ENCODE measurements at places on chromosomes 3 and 15.

DNA sequence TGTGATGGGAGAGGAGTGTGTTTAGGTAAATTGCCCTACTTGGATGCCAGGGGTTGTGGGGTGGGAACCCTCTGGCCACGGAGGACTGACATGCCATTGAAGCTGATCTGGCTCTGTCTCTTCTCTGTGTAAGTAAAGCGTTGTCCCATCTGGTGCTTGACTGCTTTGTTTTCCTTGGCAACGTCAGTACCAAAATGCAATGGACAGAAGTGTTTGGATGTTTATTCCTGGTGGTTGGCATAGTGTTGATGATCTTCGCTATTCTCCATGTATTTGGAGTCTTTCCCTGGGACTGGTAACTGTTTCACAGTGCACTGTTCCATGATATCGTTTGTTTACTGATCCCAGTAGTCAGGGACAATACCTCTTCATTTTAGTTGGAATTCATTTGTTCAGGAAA is 130.5 kb upstream of the MCTP2 start:
- DNase-seq: no peak

DNA sequence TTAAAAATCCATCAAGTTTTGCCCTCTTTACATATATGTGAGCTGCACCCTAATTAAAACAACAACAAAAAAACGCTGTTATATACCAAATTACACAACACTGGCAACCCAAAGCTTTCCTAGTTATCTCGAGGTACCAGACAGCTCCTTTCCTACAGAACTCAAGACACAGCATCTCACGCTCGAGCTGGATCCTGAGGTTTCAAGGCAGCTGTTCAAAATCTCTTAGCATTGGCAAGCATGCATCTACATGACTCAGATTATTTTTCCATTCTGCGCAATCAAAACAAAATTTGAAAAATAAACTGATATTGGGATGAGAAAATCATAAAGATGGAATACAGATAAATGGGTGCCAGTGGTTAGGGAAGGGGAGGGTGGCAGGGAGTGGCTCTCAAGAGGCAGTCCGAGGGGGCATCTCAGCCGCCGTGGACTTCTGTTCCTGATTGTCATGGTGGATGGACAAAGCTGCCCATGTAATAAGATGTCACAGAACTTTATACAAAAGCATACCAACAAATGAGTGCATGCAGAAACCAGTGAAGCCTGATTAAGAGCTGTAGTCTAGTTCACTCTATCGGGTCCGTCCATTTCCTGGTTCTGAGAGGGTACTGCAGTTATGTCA is 91.5 kb downstream of the ADAMTS17 start:
- DNase-seq: no peak

DNA sequence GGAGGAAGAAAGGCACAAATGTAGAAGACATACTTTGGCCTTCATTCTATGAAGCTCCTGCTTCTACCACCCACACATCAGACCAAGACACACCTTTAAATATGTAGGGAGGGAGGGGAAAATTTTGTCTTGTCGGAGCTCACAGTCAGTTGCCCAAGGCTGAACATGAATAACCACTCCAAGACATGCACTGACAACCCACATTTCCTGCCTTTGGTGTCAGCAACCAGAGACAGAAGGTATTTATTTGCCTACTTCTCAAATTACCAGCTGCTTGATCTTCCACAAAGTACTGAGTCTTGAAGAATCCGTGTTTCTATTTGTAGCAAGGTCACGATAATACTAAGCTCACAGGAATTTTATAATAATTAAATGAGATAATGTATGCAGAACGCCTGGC is 169.7 kb downstream of the KCNMB2 start:
- DNase-seq: no peak

DNA sequence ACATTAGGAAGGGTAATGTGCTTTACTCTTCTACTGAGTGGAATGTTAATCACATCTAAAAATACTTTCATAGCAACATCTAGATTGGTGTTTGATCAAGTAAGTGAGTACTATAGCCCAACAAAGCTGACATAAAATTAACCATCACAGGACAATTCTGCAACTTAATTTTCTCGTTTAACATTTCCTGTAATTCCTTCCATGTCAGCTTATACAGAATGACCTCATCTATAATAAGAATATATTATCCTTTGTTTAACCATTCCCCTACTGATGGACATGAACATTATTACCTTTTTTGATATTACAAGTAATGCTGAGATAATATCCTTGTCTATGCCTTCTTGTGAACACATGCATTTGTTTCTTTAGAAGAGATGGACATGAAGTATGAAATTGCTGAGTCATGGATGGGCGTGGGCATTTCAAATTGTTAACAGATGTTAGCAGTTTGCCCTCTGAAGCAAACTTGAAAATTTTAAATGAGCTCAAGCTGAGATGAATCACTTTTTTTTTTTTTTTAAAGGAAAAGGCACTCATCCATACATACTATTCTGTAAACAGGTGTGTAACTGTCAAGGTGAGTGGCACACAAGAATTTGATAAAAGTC is 85.1 kb downstream of the OXNAD1 start:
- no peak for DNase-seq

DNA sequence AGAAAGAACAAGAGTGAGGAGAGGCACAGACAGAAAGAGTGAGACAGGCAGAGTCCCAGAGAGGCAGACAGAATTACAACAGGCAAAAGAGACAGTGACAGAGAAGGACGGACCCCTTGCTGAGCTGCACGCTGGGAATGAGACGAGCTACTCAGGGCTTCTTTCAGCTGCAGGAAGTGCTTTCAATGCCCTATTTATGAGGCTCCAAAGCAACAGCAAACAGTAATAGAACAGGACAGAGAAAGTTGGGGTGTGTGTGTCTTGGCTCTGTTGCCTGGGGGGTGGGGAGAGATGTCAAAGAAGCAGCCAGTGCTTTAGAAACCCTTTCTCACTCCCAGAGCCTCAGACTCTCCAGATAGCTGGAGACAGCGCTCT is 502 bp upstream of the TIMP4 start:
- DNase-seq: no peak

GRCh38 chr15:25469377-25469776 is 30.6 kb upstream of the UBE3A start:
- no peak for DNase-seq

DNA sequence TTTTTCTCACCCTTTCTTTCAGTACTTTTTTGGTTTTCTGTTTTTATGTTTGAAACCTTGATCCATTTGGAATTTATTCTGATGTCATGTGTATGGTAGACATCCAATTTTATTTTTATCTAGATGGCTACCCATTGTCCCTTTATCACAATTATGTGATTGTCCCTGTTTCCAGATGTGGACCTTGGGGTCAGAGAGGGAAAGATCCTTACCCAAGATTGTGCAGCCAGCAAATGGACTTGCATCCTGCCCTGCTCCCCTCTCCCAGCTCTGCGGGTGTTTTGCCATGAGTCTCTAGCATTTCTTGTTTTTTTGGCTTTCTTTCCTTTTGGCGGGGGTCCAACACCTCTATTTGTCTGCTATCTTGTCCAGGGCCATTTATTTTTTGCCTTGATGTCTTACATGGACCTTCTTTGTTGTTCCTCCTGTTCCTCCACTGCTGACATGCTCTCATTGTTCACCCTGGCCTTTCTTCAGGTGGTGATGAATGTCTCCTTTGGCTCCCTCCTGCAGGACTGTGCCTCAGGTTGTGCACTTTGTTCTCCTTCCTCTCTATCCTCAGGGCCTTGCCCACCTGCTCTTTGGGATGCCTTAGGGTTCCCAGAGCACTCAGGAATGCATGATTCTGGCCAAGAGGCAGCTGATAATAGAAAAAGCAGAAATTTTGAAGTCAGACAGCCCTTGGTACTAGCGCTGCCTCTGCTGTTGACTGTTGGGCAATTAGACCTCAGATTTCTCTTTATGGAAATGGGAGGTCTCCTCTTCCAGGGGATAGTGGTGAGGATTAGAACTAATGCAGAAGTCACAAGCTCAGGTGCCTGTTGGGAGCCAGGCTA is 84.3 kb downstream of the EEFSEC start:
- no peak for DNase-seq

DNA sequence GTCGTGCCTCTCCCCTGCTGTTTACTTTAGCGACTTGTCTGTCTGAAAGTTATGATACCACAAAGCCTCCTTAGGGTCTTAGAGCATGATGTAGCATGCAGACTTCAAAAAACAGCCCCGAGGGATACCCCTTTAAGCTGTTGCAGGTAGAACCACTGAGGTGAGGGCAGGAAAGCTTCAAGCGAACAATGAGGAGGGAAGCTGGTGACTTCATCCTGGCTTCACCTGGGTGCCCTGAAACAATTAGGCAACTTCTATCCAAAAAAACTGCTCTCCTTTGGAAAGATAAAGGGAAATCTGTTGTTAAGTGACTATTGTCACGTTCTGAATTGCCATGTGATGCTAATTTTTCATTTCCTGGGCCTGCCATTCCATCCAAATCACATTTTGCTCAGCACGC is 231.6 kb downstream of the SOX2 start:
- no peak for DNase-seq

GRCh38 chr15:72201391-72201921 is 3.9 kb upstream of the GRAMD2A start:
- no peak for DNase-seq

- no peak for DNase-seq
These were observed 6.2 kb upstream of the H1-8 start for GRCh38 chr3:129536804-129537203.

DNA sequence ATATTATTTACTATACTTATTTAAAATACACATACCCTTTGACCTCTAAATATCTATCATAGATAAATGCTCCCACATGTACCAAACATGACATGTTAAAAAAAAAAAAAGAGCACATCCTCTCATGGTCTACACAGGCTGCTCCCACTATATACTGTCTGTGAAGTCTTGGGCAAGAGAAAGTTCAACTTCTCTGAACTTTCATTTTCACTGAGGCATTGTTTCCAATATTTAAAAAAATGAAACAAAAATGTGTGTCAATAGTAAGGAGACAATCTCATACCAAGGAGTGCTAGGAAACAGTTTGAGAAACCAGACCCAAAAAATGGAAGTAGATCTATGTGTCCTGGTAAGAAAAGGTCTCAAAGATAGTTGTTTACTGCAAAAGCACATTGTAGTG is 29.3 kb downstream of the SLC4A7 start:
- no peak for DNase-seq

DNA sequence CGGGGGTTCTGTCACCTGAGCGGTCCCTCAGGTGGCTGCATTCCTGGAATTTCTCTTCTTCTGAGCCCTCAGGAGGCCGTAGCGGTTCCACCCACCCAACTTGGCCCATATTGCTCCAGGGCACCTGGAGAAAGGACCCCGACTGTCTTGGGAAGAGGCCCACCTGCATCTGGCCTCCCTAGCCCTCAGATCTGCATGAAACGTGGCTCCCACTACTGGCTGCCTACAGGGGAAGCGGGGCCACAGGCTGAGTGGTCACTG is 9.9 kb upstream of the ANPEP start:
- no peak for DNase-seq

DNA sequence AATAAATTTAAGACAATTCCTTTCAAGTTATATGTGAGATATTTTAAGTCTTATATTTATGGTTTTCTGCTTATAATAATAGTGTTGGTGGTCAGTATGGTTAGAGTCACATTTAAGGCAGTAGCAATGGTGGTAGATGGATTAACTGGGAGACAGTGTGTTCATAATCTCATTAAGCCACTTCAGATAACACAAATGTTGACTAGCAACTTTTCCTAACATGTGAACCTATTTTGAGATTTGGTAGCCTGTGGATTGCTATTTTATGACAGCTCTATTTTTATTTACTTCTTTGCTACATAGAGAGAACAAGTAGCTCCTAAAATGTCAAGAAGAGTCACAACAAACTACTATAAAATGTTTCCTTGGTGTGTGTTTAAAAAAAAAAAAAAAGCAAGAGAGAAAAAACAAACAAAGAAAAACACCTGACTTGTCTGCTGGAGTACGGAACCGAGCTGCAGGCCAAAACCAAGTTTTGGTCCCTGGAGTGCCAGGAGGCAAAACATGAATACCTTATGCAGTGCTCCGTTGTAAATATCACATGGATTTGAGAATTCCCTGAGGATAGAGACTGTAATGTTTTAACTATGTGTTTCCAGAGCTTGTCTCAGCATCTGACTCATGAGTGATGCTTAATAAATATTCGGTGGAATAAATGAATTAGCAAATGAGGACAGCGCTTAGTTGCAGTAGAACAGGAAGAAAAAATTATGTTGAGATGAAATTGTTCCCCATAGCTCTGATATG is 457.1 kb upstream of the ROBO2 start:
- DNase-seq: no peak

DNA sequence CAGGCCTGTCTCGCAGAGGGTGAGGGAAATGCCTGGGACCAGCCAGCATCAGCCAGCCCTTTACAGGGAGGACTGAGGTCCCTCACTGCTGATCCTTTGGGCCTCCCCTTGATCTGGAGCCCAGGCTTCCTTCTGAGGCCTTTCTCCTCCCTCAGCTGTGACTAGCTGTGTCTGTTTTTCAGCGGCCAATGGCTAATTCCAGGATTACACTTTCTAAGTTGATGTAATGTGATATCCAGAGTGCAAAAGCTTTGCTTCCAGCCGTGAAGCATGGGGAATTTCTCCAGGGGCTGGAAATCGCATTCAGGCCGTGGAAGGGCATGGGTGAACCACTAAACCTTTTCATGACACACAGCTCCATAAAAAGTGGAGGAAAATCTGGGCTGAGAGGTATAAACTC is 157.6 kb downstream of the SHQ1 start:
- peak; percentile 26 for DNase-seq

GRCh38 chr3:122572940-122573412 is 4.5 kb upstream of the PARP15 start:
- no peak for DNase-seq

DNA sequence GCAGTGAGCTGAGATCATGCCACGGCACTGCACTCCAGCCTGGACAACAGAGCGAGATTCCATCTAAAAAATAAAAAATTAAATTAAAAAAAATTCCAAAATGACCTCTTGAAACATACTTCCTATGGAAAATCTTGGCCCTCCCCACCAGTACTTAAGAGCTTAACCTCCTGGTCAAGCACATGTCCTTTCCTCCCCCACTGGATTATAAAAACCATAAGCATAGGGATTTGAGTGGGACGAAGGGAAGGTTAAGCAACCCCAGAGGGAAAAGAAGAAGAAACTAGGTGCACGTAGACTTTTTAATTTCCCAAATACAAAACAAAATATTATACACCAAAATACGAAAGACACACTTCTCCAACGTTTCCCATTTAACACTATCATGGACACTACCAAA is 25.3 kb downstream of the SLC4A7 start:
- DNase-seq: no peak

Measured in glutamatergic neuron (in vitro differentiated cells).